Ecto neural progenitor cell (in vitro differentiated cells): ENCODE measurements at places on chromosomes 1 and 21.

- no peak for DNase-seq
Observed at GRCh38 chr1:33949570-33949969, 85.7 kb downstream of the HMGB4 start.

- DNase-seq = no peak
Observed at GRCh38 chr1:226325178-226325577, 16.2 kb upstream of the LIN9 start.

- no peak for DNase-seq
Observed at GRCh38 chr1:171803045-171803444, 21.6 kb downstream of the METTL13 start.

GRCh38 chr1:81873946-81874345 lies 73.2 kb downstream of the ADGRL2 start:
- no peak for DNase-seq

DNA sequence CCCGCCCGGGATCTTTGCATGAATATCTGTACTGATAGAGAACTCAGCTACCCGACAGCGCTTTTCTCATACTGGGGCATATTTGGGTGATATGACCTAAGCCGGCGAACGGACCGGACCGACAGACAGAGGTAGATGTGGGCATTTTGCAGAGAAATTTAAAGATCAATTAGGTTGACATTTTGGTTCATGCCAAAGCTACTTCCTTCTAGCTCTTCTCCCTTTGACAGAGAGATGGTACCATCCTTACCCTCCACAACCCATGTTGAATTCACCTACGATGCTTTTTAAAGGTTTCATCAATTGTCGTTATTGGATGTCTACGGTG lies 459 bp downstream of the ARV1 start:
- DNase-seq = no peak

- peak; percentile 36 for DNase-seq
Observed at GRCh38 chr21:46194374-46195334, 10.4 kb upstream of the SPATC1L start.

DNA sequence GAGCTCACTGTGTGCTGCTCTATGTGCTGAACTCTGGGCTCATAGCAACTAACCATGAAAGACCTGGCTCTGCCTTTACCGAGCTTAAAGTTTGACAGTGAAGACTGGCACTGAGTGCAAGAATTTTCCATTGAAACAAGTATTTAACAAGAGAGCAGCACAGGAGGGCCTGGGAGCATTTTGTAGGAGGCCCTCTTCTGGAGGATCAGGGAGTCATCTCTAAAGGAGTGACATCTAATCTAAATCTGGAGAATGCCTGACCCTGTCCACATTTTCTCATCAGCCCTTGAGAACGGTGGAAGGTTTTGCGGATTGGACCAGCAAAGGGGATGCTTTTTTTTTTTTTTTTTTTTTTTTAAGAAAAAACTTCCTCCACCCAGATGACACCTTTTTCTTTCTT lies 150.8 kb downstream of the ROR1 start:
- no peak for DNase-seq

GRCh38 chr1:245019910-245020486 lies 134.8 kb upstream of the KIF26B start:
- DNase-seq = no peak

GRCh38 chr21:46168238-46168637 lies 12.9 kb upstream of the FTCD start:
- DNase-seq = peak; percentile 35

DNA sequence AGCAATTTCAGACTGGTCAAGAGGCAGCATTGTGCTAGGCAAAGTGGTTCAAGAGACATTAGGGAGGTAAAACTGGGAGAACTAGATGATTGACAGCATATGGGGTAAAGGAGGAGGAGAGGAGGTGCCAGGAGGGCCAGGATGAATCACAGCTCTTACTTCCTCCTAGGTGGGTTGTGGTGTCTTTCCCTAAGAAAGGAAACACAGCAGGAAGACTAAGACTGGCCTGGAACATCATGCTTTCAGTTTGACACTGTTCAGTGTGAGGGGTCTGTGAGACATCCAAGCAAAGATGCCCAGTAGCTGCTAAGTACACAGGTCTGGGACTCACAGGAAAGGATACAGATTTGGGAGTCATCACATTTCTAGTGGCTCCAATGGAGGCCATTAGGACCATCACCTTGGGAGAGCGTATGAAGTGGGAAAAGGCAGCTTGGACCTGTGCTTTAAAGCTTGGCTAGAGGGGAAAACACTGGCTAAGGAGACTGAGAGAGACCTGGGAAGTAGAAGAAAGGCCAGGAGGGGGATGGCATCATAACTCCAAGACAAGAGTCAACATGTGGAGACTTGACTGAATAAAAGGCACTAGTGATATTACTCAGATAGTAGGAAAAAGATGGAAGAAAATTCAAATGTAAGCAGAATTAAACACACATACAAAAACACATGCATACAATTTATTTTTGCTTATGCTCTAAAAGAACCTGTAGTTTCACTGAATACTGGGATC lies 17.3 kb downstream of the CD58 start:
- no peak for DNase-seq

- no peak for DNase-seq
Observed at GRCh38 chr1:5975133-5975880, 16.9 kb downstream of the NPHP4 start.

DNA sequence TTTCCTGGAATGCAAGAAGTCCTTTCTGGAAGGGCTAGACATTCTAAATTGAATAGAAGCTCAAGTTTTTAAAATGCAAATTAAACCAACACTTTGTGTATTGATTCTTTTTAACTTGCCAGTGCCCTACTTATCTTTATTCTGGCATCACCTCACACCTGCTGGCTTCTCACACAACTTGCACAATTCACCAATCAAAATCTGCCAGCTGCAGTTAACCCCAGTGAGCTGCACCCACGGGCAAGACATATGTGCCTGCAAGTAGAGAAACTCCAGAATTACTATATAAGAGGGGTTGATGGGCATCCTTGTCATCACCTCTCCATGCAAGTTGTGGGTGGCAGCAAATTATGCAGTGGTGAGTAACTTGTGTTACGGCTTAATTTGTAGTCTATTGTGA lies 11.7 kb upstream of the PLPPR4 start:
- DNase-seq = no peak

GRCh38 chr1:178953034-178953433 lies 72.7 kb upstream of the FAM20B start:
- DNase-seq = no peak

- no peak for DNase-seq
Observed at GRCh38 chr21:34908419-34909055, 140.6 kb downstream of the RUNX1 start.

DNA sequence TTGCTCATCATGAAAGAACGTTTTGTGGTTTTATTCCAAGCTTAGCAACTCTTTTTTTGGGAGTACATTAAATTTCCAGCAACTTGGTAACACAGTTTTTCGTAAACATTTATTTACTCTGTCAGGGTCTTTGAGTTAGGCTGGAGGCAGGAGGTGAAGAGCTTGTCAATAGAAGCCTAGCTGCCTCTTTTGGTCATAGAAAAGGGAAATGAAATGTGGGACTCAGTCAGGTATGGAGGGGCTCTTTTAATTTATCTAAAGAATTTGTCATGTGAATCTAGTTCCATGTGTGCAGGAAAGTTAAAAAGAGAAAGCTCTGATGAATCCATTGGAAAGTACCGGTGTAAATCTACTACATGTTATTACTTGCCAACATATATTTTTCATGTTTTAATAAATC lies 45.9 kb upstream of the PRMT6 start:
- no peak for DNase-seq

GRCh38 chr1:213332491-213332890 lies 281.4 kb downstream of the RPS6KC1 start:
- no peak for DNase-seq

GRCh38 chr1:203223012-203223775 lies 6.3 kb downstream of the CHIT1 start:
- no peak for DNase-seq
